ENCODE measurements at places on chromosomes 1 and 21. TPM values are rescaled to one million over a fixed set of nuclear protein-coding genes. Genes with fewer than 3 reads are reported as not detected.

DNA sequence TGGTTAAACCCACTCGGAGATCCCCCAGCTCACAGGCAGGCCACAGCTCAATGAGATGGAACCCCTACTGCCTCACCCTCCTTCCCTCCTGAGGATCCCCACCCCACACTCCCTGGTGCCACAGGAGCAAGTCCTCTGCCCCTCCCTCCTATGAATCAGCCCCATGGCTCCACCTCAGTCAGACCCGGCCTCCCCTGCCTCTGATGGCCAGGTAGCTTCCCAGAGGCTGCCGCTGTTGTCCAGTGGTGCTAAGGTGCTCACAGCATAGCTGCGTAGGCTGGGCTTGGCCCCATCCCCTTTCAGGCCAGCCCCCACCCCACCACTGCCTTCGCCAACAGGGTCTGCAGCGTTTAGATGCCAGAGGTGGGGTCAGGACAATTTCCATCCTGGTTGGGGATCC lies 98.5 kb upstream of the IGSF21 start:
- DNase-seq: no peak

DNA sequence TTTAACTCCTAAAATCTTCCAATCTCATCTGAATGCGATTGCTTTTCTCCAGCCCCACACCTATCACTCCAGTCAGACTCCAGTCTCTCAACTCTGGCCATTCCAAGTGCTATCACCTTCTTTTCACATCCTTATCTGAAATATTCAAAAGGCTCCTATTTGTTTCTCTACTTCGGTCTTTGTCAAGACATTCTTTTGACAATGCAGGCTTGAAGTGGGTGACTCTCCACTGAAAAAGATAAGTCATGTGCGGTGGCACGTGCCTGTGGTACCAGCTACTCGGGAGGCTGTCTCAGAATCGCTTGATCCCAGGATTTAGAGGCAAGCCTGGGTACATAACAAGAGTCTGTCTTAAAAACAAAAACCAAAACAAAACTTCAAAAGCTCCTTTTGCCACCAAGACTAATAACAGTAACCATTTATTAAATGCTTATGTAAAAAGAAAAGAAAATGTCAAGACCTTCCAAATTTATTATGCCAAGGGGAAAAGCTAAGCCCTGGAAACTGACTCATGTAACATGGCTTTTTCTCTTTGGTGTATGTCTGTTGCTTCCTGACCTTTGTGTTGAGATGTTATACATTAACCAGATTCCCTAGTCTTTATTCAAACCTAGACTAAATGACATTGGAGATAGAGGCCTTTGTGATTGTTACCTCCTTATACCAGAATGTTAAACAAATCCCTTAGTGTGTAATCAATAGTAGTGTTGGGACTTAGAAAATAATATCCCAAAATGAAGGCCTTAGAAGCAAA lies 3.6 kb downstream of the ALG14 start:
- no peak for DNase-seq

DNA sequence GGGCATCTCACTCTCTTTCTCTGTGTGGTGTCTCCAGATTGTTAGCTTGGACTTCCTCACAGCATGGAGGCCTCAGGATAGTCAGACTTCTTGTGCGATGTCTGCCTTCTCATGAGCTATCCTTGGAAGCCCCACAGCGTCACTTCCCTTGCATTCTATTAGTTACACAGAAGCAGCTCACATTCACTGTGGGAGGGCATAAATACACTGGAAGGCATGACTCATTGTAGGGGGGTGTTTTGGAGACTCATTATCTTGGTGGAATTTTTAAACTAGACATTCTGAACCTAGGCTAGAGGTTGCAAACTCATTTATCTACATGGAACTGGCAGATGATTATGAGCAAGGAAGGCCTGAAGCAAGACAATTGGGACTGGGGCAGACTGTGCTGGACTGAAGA lies 21.4 kb upstream of the FASLG start:
- DNase-seq: no peak

DNA sequence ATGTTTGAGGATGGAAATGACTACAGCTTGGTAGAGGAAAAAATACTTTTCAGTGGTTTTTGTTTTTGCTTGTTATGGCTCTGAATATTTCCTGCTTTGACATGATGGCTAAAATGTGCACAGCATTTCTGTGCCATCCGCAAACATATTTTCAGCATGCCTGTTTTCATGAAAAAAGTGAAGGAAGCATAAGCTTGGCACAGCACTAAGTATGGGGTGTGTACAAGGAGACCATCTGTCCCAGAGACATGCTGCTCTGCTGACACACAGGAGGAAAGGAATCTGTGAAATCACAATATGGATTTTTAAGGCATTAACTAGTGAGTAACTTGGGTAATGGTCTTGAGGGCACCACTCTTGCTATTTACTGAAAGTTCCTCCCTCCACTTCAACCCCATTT lies 595.5 kb downstream of the RWDD3 start:
- no peak for DNase-seq

DNA sequence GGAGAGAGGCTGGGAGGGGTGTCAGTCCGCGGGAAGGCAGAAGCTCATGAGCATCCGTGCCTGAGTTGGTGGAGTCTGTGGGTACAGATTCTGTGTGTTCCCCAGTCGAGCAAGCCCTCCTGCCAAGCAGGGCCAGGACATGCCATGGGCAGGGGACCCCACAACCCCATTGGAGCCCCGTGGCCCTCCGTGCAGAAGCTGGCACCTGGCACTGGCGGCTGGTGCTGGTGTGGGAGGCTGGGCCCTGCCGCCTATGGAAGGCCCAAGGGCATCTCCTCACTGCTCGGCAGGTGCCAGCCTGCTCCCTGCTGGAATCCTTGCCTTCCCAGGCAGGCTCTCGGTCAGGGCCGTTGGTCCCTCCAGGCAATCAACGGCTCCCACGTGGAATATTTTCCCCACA lies 73.7 kb downstream of the UBE2T start:
- no peak for DNase-seq

C4BPA gene
- 0.95 TPM for total RNA-seq

GRCh38 chr21:44614161-44614631 lies 2.3 kb downstream of the KRTAP10-8 start:
- DNase-seq: no peak

- DNase-seq: no peak
Observed at GRCh38 chr1:62368989-62369388, 49.8 kb upstream of the KANK4 start.

- DNase-seq: no peak
Observed at GRCh38 chr1:28112388-28113241, 24.2 kb upstream of the EYA3 start.

- DNase-seq: peak; percentile 71
Observed at GRCh38 chr1:229227298-229227919, 43.5 kb upstream of the RAB4A start.

DNA sequence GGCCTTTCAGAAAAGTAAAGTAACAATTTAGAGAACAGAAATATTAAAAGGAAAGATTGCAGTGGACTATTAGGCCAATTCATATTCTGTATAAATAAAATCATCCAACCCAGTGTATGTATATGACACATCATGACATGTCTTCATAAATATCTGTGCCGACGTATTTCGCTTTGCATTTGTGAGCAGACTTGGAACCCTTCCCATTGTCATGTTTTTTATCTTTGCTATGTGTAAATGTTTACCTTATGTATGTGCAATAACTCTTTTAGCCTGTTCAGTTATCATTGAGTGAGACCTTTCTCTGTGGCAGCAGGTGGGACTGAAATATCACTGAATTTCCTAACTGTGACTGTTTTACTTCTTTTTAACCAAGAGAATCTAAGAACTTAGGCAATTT lies 58.0 kb upstream of the FAM3B start:
- DNase-seq: no peak

DNA sequence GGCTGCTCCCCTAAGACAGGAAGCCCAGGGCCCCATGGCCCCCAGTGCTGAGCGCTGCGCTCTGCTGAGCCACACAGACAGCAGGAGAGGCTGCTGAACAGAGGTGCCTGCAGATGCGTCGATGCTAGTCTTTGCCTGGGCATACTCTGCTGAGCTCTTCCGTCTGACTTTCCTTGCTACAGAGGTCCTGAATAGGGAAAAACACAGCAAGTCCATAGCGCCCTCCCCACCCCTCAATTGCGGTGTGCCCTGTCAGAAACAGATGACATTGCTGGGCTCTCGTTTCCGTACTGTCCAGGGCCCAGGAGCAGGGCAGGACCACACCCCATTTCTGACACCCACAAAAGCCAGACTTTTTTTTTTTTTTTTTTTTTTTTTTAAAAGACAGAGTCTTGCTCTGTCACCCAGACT lies 252.5 kb downstream of the SDCCAG8 start:
- no peak for DNase-seq

- DNase-seq: no peak
Observed at GRCh38 chr1:199226163-199226562, 587.3 kb downstream of the PTPRC start.

- no peak for DNase-seq
Observed at GRCh38 chr1:160996178-160996577, 24.8 kb downstream of the F11R start.

DNA sequence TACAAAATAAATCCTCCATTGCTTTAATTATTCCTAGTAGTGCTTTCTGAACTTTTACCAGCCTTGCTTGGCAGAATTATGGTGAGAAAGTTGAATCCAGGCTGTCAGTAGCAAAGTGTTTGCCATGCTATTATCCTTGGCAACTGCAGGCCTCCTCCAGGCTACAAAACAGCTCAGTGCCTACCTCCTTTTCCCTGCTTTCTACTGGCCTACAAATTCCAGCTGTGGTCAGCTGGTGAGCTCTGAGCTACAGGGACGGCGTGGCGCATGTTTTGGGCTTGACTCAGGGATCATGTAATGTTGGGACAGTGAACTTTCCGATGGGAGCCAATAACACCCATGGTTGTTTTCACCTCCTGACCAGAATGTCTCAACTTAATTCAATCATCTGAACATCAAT lies 456.1 kb upstream of the ADAMTS5 start:
- no peak for DNase-seq

SZRD1 gene
- 17.8 TPM for total RNA-seq

IRF6 gene
- 25.0 TPM for total RNA-seq

DNA sequence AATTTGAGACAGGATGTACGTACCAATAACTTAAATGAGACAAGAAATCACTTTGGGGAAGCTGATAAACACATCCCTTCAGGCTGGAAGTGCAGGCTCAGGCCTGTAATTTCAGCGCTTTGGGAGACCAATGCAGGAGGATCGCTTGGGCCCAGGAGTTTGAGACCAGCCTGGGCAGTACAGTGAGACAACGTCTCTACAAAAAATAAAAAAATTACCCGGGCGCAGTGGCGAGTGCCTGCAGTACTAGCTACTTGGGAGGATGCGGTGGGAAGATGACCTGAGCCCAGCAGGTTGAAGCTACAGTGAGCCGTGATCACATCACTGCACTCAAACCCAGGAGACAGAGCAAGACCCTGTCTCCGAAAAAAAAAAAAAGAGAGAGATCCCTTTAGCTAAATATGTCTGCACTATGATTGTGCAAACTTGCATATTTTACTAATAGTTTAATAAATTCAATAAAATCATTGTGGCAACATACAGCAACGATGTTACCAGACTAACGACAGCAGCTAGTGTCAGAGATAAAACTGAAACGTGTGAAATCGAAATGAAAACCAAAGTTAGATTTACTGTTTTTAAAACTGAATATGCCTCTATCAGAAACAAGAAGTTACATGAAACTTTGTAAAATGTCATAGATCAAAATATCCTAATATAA lies 54.7 kb downstream of the CD2 start:
- DNase-seq: no peak

- DNase-seq: no peak
Observed at GRCh38 chr1:5312862-5313261, 658.5 kb downstream of the AJAP1 start.

- no peak for DNase-seq
Observed at GRCh38 chr1:244012202-244012601, 38.9 kb upstream of the ZBTB18 start.

DDX59 gene
- total RNA-seq: 34.8 TPM

OR2T11 gene
- total RNA-seq: not detected

DNA sequence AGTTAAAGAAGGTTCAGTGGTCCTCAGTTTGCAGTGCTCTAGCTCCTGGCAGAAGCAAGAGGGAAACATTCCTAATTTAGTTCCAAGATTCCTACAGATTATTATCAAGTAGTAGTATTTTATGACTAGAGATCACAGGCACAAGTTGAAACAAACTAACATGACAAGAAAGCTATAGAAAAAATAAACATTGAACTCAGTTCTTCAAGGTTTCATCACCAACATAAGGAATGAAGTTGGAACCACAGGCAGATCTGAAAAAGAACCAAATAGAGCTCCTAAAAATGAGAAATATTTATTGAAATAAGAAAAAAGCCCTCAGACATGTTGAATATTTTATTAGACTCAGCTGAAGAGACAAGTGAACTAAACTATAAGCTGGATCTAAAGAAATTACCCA lies 40.6 kb downstream of the PDC start:
- DNase-seq: no peak

GRCh38 chr1:10494754-10495474 lies 20.2 kb downstream of the PEX14 start:
- no peak for DNase-seq

ARHGAP29 gene
- 72.0 TPM for total RNA-seq

DNA sequence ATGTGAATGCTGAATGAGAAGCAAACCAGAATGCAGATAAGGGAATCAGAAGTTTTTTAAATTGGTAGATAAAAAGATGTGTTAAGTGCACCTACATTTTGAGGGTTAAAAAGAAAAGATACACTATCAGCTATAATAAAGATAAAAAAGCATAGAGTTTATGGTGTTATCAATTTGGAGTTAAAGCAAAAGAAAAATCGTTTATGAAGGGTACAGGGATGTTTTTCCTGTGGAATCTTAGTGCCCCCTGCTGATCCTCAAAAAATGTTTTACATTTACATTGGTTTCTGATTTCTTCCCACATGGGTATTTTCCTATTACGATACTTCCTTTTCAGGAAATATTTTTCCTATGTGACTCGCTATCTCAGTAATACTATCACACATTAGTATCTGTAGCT lies 293.5 kb downstream of the MRPL39 start:
- DNase-seq: no peak

RPTN gene
- not detected for total RNA-seq

KRTAP11-1 gene
- total RNA-seq: not detected

DNA sequence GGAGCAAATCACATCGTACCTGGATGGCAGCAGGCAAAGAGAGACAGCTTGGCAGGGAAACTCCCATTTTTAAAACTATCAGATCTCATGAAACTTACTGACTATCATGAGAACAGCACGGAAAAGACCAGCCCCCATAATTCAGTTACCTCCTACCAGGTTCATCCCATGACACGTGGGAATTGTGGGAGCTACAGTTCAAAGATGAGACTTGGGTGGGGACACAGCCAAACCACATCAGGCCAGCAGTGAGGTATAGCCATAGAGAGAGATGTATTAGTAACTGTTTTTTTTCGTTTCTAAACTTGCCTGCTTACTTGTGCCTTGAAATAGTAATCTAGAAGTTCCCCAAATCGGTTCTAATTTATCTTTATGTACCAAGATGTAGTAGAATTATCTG lies 48.9 kb downstream of the AK4 start:
- no peak for DNase-seq

DNA sequence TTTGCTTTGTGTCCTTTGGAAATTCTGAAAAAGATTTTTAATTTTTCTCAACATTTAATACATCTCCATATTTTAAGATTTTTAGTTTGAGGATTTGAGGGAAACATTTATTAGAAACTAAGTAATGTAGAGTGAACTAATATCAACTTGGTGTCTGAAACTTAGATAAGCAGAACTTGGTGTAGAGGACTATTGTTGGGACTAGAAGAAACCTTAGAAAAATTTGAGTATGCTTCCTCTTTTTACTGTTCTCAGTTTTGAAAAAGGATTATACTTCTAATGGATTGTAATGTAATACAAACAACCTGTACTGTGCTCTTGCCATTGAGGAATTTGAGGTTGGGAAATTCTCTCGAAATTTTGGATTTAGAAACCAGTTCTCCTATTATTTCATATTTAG lies 2.4 kb downstream of the FNBP1L start:
- no peak for DNase-seq

GRCh38 chr1:241605146-241605805 lies 34.9 kb downstream of the CHML start:
- no peak for DNase-seq

SPRR2D gene
- not detected for total RNA-seq

Measured in urinary bladder (tissue), 4 donors.